ENCODE measurements at places on chromosomes 1 and 21.
A peak's percentile ranks its signal among the peaks of the same experiment; 100 is the strongest.

- no peak for DNase-seq
Measured at GRCh38 chr1:179742291-179742690, 800 bp upstream of the FAM163A start.

- no peak for DNase-seq
Measured at GRCh38 chr21:35338881-35339632, 290.0 kb upstream of the RUNX1 start.

GRCh38 chr1:19477284-19478249 lies 7.8 kb downstream of the CAPZB start:
- no peak for DNase-seq

DNA sequence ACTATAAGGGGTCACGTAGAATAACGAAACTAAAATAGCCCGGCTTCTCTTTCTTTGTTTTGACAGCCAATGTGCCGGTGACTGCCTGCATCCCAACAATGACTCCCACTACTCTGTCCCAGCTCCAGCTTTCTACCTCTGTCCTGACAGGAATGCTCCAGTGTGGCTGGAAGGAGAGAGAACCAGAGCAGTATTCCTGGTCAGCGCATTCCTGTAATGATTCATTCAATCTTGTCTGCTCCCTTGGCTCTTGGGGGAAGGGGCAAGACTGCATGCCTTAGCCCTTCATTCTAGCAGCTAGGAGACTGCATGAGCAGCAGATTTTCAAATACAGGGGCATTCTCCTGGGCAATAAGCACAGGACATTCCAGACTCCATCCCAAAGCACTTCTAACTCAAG lies 132.1 kb upstream of the PRMT6 start:
- peak; percentile 2 for DNase-seq

GRCh38 chr1:86965012-86965826 lies 50.8 kb downstream of the HS2ST1 start:
- peak; percentile 19 for DNase-seq

DNA sequence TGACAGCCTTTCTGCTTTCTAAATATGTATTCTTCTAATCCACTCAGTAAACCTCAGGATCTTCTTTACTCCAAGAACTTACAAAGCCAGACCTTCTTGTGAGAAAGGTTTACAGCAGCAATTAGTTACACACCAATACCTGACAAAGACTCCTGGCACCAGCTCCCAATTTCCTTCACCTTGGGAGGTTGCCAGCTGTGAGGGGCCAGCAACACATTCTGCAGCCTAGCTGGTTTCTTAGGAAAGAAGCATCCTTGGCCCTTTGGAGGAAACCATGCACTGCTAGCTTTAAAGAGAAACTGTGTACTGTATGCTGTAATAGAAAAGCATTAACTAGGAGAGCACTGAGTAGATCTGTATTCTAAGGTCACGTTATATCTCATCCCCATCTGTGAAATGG lies 10.8 kb downstream of the FYB2 start:
- DNase-seq: no peak

GRCh38 chr1:229162825-229163515 lies 107.9 kb upstream of the RAB4A start:
- DNase-seq: no peak

- DNase-seq: no peak
Measured at GRCh38 chr1:44485229-44485933, 80.3 kb downstream of the RNF220 start.

- DNase-seq: no peak
Measured at GRCh38 chr1:78292361-78292760, 198.4 kb upstream of the PTGFR start.

GRCh38 chr1:34597877-34598514 lies 156.9 kb upstream of the GJB5 start:
- peak; percentile 52 for DNase-seq

DNA sequence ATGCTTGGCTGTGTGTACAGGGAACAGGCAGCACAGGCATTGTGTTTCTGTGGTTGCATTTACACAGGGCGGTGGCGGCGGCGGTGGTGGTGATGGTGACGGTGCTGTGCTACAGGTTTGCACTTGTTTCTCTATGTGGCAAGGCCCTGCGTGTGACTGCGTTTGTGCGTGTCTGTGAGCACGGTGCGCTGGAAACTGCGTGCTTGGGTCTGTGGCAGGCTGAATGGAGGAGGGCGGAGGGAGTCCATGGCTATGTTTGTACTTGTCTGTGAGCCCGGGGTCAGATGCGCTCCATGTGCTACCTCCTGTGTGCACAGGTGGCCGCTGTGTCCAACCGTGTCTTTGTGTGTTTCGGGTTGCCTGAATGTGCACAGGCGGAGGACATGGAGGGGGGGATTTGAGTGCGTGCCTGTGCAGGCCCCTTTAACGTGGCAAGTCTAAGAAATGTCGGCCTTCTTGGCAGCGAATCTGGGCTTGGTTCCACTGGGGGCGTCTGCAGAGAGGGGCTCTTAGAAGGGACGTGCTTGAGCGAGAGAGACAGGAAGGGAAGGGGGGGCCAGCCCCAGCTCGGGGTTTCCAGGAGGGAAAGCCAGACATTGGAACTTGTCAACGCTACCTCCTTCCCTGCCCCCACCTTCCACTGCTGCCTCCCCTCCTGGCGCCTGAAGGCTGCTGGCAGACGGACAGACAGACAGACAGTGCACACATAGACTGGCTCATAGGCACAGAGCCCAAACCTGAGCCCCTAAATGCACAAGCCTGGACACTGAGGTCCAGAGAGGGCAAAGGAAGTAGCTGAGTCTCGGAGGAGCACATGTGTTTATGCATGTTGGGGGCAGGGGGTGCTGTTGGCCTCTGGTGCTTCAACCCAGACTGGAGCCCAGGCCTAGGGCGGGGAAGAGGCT lies 32.7 kb upstream of the WASF2 start:
- DNase-seq: peak; percentile 56

GRCh38 chr1:196684476-196684875 lies 32.6 kb downstream of the CFH start:
- DNase-seq: no peak

DNA sequence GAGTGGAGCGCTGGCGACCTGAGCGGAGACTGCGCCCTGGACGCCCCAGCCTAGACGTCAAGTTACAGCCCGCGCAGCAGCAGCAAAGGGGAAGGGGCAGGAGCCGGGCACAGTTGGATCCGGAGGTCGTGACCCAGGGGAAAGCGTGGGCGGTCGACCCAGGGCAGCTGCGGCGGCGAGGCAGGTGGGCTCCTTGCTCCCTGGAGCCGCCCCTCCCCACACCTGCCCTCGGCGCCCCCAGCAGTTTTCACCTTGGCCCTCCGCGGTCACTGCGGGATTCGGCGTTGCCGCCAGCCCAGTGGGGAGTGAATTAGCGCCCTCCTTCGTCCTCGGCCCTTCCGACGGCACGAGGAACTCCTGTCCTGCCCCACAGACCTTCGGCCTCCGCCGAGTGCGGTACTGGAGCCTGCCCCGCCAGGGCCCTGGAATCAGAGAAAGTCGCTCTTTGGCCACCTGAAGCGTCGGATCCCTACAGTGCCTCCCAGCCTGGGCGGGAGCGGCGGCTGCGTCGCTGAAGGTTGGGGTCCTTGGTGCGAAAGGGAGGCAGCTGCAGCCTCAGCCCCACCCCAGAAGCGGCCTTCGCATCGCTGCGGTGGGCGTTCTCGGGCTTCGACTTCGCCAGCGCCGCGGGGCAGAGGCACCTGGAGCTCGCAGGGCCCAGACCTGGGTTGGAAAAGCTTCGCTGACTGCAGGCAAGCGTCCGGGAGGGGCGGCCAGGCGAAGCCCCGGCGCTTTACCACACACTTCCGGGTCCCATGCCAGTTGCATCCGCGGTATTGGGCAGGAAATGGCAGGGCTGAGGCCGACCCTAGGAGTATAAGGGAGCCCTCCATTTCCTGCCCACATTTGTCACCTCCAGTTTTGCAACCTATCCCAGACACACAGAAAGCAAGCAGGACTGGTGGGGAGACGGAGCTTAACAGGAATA lies 4.2 kb downstream of the TFAP2E start:
- no peak for DNase-seq

DNA sequence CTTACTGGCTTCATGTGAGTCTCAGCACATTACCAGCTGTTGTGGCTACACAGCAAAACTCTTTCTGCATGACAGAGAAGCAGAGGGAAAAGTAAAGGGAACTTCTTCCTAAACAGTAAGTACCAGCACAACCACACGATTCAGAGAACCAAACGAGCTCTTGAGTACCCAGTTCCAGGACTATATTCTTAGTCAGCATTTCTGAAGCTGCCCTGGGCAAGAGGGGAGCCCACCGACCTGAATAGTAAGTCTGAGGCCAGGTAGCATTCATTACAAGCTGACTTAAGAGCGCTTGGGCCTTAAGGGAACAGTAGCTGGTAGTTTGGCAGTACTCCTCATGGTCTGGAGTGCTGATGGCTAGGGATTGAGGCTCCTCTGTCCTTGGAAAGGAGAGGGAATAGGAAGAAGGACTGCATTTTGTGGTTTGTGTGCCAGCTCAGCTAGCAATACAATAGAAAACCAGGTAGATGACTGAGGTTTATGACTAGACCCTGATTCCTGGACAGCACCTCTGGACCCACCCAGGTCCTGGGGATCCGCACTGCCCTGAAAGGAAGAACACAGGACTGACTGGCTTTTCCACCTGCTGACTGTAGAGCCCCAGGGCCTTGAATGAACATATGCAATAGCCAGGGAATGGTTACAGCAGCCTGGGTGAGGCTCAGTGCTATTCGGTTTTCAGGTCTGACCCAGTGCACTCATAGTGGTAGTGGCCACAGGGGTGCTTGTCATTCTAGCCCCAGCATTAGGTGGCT lies 396.8 kb upstream of the PRMT6 start:
- no peak for DNase-seq

GRCh38 chr1:183282101-183282855 lies 96.2 kb downstream of the LAMC2 start:
- DNase-seq: no peak

DNA sequence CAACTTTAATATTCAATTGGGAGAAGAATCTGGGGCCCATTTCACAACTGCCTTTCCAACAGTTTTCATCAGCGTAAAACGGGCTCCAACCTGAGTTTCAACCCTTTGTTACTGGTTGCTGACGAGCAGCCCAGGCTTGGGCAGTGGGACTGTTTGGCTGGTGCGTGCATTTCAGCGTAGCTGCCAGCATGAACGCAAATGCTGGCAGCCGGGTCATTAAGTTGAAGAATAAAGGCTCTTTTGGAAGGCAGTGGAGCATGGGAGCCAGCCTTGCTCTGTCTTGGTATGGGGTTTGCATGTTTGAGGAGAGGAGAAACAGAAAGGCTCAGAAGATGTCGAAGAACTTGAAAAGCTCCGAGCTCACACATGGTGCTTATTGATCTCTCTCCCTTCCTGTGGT lies 40.7 kb downstream of the WDR3 start:
- DNase-seq: no peak

- DNase-seq: no peak
Measured at GRCh38 chr1:17012775-17013490, 1.2 kb upstream of the ATP13A2 start.

GRCh38 chr1:17207046-17207445 lies 2.1 kb downstream of the PADI1 start:
- no peak for DNase-seq

DNA sequence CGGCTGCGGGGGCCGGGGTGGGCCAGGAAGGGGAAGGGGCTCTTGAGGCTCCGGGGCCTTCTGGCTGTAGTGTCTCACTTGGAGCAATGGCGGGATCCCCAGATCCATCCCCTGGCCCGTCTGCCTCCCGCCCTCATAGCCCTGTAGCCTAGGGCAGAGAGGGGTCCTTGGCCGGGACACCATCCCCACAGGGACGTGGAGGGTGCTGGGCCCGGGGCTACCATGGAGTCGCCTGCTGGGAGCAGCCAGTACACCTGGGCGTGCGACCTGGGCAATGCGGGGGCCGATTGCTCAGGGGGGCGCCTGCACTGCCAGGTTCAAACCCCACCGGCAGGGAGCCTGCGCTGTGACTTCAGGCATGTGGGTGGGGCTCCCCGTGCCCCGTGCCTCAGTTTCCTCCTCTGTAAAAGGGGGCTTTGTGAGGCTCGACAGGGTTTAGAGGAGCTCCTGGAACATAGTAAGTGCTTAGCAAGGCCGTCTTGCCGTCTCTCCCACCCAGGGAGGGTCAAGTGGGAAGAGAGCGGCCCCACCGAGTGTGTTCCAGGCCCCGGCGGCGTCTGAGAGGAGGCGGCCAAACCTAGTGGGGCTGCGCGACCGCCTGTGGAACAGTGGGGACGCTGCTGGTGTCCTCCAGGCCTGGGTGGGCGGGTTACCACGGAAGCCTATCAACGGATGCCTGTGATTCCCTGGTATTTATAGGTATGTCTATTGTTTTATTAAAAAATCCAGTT lies 20.8 kb downstream of the PRKCZ start:
- no peak for DNase-seq

DNA sequence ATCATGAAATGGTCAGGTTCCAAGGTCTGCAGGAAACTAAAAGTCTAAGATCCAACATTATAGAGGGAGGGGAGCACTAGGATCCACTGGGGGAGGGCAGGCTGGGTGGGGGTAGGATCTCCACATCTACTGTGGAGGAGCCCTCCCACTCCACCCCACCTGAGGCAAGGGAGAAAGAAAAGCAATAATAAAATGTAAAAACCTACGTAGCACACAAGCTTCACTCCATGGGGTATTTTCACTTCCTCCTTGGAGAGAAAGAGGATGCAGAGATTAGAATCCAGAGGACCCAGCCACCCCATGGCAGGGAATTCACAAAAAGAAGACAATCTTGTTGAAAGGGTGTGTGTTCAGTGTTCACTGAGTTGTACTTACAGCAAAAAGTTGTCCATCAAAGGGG lies 14.4 kb downstream of the SPOCD1 start:
- DNase-seq: no peak

GRCh38 chr1:208374391-208374941 lies 130.3 kb upstream of the PLXNA2 start:
- DNase-seq: no peak

DNA sequence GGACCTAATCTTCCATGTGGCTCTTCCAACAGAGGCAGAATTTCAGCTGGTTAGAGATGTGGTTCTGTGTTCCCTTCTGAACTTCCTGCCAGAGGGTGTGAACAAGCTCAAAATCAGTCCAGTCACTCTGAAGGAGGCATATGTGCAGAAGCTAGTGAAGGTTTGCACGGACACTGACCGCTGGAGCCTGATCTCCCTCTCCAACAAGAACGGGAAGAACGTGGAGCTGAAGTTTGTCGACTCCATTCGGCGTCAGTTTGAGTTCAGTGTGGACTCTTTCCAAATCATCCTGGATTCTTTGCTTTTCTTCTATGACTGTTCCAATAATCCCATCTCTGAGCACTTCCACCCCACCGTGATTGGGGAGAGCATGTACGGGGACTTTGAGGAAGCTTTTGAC lies 17.3 kb downstream of the TENT5C start:
- no peak for DNase-seq

GRCh38 chr1:159175571-159175970 lies 4.2 kb downstream of the CADM3 start:
- no peak for DNase-seq

- DNase-seq: no peak
Measured at GRCh38 chr1:69256036-69256435, 311.7 kb upstream of the LRRC7 start.

- no peak for DNase-seq
Measured at GRCh38 chr1:39044762-39045161, 18.6 kb downstream of the NDUFS5 start.

GRCh38 chr1:240004086-240004749 lies 87.5 kb upstream of the FMN2 start:
- DNase-seq: no peak

- DNase-seq: no peak
Measured at GRCh38 chr1:61050541-61051442, 31.6 kb upstream of the NFIA start.
